Fibroblast of skin of left quadriceps (primary cell): ENCODE measurements at places on chromosomes 12 and 14.

DNA sequence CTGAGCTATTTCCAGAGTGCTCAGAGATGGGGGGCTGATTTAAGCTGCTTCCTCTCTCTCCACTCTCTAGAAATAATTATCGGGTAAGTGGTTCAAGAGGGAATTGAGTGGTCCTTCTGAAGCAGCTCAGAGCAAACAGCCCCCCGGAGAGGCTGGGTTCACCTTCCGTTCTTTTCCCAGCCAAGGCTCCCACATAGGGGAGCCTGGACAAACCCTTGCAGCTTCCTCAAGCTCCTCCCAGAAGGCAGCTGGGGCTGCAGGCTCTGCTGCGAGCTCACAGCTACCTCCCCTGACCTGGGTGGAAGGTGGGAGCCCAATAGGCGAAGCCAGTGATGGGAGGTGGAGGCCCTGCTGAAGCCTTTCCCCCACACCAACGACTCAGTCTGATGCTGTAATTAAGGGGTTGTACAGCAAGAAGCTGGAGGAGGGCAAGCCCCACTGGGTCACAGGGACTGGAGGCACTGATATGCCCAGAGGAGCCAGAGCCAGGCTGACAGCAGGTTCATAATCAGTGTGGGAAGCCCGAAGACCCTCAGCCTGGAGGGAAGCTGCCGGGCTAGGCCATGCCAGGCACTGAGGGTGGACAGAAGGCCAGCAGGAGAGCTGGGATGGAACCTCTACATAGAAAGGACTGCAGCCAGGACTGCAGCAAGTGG is 52.4 kb downstream of the ARL6IP4 start:
- no peak for DNase-seq

- DNase-seq, result no peak
Observed at GRCh38 chr14:53534841-53535240, 381.7 kb upstream of the DDHD1 start.

- DNase-seq, result no peak
Observed at GRCh38 chr12:24113701-24114100, 164.2 kb upstream of the SOX5 start.

GRCh38 chr12:64025174-64025958 is 180.9 kb downstream of the SRGAP1 start:
- DNase-seq, result no peak
